ENCODE measurements at places on chromosomes 11 and 22. TPM values are rescaled to one million over a fixed set of nuclear protein-coding genes. Genes with fewer than 3 reads are reported as not detected.

The GTPBP1 gene
- total RNA-seq, result 80.4 TPM

The GLB1L2 gene
- total RNA-seq, result 8.3 TPM

- DNase-seq, result peak; percentile 1
Observed at GRCh38 chr11:134538742-134539141, 126.7 kb upstream of the B3GAT1 start.

DNA sequence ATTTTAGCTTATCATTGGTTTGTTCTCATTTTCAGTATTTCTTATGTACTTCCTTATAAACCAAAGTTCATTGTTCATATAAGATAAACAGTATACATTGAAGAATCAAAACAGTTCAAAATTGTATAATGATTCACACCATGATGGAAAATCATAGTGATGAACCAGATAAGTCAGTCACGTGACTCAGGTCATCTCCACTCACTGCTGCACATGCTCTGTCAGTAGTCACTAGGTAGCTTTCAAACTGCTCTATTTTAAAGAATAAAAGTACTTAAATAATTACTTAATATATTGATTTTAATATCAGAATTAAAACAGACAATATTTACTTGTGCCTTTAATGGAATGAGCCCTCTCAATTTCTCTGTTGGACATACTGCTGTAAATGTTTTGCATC, 37.5 kb downstream of the PDHX start:
- no peak for DNase-seq

DNA sequence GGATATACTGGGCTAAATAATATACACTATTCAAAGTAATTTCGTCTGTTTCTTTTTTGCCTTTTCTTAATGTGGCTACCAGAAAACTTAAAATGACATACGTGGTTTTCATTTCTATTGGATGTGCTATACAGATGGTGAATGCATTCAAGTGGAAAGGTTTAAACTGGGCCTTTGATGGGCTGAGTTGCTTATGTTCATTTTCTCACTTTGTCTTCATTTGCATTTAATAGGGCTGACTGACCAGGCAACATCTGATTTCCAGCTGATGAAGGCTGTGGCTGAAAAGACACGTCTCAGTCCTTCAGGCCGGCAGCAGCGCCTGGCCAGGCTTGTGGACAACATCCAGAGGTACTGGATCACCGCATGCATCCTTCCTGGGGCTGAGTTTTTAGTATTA, 27.9 kb downstream of the PIWIL4 start:
- DNase-seq, result no peak

DNA sequence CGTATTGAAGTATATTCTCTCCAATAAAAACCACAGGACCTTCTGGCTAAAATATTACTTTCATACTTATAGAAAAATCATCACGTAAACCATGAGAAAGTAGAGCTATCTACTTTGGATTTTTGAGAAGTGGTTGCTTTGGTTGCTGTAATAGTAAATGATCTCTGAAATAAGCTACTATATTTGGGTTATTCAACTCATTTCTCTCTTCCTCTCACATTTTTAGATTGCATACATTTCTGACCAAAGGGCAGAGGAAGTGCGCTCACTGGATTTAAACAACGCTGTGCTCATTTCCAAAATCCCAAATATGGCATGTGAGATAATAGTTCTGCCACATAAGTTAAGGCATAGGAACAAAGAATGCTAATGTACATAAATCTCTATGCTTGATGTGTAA, 357.0 kb downstream of the LRRC4C start:
- DNase-seq, result no peak

DNA sequence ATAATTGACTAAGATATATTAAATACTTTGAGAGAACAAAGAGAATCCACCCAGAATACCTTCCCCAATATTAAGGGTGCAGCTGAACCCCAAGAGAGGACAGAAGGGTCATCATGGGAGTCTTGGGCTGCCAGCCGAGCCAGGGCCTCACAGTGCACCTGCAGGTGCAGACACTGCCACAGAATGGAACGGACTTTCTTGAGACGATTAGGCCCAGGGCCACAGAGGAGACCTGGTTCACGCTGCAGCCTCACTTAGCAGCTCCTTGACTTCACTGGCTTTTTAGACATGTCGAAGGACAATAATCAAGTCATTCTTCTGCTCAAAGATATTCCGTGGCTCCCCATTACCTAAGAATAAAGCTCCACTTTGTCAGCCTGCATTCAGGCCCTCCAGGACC, 100.6 kb downstream of the PHF21B start:
- no peak for DNase-seq

- DNase-seq, result no peak
Observed at GRCh38 chr11:78654866-78655265, 80.2 kb upstream of the NARS2 start.

DNA sequence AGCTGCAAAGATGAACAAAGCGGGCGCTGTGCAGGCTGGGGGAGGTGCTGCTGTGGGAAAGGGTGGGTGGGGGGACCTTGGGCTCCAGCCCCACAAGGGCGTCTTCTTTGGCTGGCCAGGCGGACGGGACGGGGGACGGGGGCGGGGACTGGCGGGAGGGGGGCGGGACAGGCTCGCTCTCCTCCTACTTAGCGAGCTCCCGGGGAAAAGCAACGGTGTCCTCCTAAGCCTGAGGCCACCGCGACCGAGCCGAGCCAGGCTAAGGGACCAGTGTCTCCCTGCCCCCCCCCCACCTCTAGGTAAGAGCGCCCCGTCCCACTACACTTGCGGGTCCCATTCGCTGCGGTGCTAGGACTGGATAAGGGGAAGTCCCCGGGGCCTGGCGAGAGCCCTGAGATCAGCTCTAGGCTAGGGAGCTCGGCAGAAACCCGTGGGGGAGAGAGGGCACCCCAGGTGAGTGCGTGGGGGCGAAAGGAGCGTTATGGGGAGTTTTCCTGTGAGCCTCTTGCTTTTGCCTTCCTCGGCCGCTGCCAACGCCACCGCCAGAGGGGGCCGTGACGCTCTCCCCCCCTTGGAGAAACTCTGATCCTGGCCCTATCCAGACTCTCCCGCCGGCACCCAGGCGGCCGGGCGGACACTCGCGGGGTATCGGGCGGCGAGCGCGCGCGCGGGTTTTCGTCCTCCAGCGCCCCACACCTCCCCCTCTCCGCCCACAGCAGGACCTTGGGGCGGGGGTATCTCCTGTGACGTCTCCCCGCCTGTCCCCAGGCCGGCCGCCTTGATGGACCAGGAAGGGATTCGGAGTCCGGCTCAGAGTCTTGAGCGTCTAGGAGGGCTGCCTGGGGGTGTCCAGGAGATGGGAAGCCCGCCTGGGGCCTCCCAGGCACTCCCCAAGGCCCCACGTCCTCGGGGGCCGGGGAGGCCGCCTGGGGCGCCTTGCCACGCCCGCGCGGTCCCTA, at the start of gene PHLDB1:
Gene PHLDB1 (plus strand): TSS at position 215 of the 959 bp plus-strand sequence. CDS start 6,222 bp downstream, outside the sequence.
- DNase-seq, result peak; percentile 53
